ENCODE measurements at places on chromosomes 3 and 15. TPM values are rescaled to one million over a fixed set of nuclear protein-coding genes. Genes with fewer than 3 reads are reported as not detected.

ZIC1 gene
- not detected for total RNA-seq

BLM gene
- 9.8 TPM for total RNA-seq

ALDH1A3 gene
- 39.8 TPM for total RNA-seq

GOLGA6D gene
- total RNA-seq: not detected

GOLGA8J gene
- not detected for total RNA-seq

DPP8 gene
- 28.5 TPM for total RNA-seq

RARB gene
- total RNA-seq: 35.0 TPM

HHLA2 gene
- total RNA-seq: not detected

NUSAP1 gene
- total RNA-seq: 105 TPM

POPDC2 gene
- 0.10 TPM for total RNA-seq

SV2B gene
- total RNA-seq: 1.3 TPM

PLOD2 gene
- 78.6 TPM for total RNA-seq

CEP152 gene
- 4.4 TPM for total RNA-seq

PDZRN3 gene
- total RNA-seq: not detected

CPA3 gene
- total RNA-seq: 2.3 TPM

IQCF5 gene
- not detected for total RNA-seq

RFTN1 gene
- total RNA-seq: 65.2 TPM

PLS1 gene
- total RNA-seq: 1.2 TPM

RYR3 gene
- not detected for total RNA-seq

C3orf52 gene
- total RNA-seq: 4.0 TPM

RPL39L gene
- total RNA-seq: 50.4 TPM

HAPLN3 gene
- 11.7 TPM for total RNA-seq

P2RY1 gene
- 1.7 TPM for total RNA-seq

RLBP1 gene
- not detected for total RNA-seq

SCN5A gene
- total RNA-seq: 5.5 TPM

GPR171 gene
- not detected for total RNA-seq

ZBTB47 gene
- total RNA-seq: 11.6 TPM

PDCD10 gene
- total RNA-seq: 53.0 TPM

SYNPR gene
- not detected for total RNA-seq

CPEB1 gene
- not detected for total RNA-seq

CADPS gene
- total RNA-seq: not detected

AGBL1 gene
- not detected for total RNA-seq

DNAH1 gene
- 1.3 TPM for total RNA-seq

COPG1 gene
- 161 TPM for total RNA-seq

CELSR3 gene
- 0.39 TPM for total RNA-seq

SELENOT gene
- 170 TPM for total RNA-seq

PRRT3 gene
- 1.5 TPM for total RNA-seq

BFSP2 gene
- not detected for total RNA-seq

LRRC2 gene
- 0.64 TPM for total RNA-seq

RBMS3 gene
- 26.3 TPM for total RNA-seq

KLHDC8B gene
- total RNA-seq: 29.8 TPM

LDHAL6B gene
- not detected for total RNA-seq

HTD2 gene
- total RNA-seq: 3.3 TPM

MYO5C gene
- total RNA-seq: 4.5 TPM

FETUB gene
- total RNA-seq: not detected

MST1R gene
- 1.7 TPM for total RNA-seq

COLQ gene
- 0.93 TPM for total RNA-seq

GPR87 gene
- total RNA-seq: not detected

ITIH1 gene
- total RNA-seq: not detected

HDAC11 gene
- total RNA-seq: 6.1 TPM

Data from mammary microvascular endothelial cell (primary cell).